ENCODE measurements at places on chromosomes 6 and 20.
A peak's percentile ranks its signal among the peaks of the same experiment; 100 is the strongest.

GRCh38 chr6:131950767-131951575 is at the start of gene CCN2:
Gene CCN2 (minus strand): TSS chr6:131951372. CDS start chr6:131951172, 200 bp downstream.
- DNase-seq, result no peak

DNA sequence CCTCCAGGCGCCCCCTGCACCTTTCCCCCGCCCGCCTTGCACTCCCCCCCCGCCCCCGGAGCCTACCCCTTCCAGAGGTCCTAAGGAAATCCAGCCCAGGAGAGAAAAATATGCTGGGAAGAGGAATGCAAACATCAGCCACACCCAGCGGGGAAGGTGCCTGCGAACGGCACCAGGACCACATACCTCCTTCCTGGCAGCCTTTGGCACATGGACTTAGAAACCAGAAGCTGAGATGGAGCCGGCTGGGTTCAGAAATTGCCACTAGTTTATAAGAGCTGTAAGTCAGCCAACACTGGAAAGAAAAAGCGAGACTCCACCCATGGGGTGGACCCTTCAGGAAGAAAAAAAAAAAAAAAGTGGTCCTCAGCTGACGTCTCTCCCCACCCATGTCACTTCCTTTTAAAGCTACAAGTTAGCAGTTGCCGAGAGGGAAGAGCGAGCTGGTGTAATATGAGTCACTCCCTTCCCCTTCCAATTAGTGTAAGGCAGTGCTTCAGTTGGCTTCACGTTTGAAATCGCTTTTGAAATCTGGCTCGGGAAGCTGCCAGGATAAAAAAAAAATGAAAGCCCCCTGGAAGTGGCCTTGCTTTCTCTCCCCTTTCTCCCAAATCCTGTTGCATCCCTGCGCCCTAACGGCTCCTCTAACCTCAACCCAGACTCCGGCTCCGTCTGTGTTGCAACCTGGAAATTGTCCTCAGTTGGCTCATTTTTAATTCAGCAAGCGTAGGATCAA is at the start of gene AGPAT4:
Gene AGPAT4, minus strand, starts transcription at position 310 of the 736 bp plus-strand sequence. CDS start 41,848 bp downstream, outside the sequence.
- DNase-seq, result peak; percentile 22

GRCh38 chr6:157575436-157576145 is 194.6 kb downstream of the ZDHHC14 start:
- no peak for DNase-seq

DNA sequence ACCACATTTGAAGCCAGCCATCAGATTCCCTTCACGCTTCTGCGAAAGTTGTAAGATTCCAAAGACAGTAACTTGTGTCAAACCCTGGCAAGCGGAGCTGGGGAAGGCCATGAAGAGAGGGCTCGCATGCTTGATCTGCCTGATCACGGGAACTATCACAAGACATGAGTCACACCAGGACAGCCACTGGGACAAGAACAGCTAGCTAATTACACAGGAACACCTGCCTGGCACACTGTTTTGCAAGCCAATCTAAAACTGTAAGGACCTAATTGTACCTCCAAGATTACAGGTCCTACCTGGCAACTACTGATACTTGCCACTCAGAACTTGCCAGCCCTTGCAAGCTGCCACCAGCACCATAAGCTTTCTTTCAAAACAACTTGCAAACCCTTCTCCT is 289.3 kb downstream of the KIF16B start:
- DNase-seq, result no peak

DNA sequence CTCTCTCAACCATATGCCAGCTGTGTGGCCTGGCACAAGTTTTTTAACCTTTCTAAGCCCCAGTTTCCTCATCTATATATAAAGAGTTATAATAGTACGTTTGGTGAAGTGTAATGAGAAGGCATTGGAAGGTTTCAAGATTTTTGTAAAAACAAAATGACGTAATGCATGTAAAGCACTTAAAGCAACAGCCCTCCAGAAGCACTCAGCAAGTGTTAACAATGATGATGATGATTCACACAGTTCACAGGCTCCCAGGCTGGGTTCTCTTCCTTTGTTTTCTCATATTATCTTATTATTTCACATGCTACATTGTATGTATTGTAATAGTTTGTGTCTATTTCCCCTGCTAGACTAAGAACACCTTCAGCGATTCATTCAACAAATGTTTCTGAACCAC is 6.2 kb downstream of the CEP250 start:
- no peak for DNase-seq

DNA sequence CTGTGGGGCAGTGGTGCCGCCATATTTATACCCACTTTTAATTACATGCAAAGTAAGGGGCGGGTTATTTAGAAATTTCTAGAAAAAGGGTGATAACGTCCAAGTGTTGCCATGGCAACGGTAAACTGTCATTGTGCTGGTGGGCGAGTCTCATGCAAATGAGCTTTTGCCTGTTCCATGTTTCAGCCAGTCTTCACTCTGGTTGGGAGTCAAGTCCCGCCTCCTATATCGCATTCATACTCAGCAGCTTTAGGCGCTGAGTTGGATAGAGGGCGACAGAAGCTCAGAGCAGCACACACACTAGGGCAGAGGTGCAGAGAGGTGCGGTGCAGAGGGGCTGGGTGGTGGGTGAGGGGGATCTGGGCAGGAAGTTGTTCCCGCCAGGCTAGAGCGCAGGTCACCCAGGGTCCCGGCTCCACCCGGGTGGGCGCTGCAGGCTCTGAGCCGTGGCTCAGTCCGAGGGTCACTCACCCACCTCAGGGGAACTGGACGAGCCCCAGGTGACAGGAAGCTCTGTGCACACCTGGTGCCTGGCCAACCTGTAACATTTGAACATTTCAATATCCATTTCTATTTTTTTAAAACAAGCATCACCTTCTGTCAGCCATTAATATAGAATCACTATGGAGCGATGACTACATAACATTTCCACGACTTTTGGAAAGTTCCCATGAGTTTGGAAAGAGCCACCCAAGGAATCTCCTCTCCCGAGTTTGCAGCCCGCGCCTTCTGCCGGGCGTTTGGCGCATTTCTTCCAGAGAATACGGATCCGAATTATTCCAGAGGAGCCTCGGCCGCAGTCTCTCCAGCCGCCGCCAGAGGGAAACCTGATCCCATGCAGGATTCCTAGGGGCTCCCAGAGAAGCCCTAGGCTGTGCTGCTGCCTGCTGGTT is 89.1 kb upstream of the PHACTR3 start:
- DNase-seq, result no peak

GRCh38 chr6:69680302-69680701 is 116.5 kb downstream of the LMBRD1 start:
- no peak for DNase-seq

GRCh38 chr6:146316175-146316495 is 227.5 kb upstream of the RAB32 start:
- DNase-seq, result no peak

DNA sequence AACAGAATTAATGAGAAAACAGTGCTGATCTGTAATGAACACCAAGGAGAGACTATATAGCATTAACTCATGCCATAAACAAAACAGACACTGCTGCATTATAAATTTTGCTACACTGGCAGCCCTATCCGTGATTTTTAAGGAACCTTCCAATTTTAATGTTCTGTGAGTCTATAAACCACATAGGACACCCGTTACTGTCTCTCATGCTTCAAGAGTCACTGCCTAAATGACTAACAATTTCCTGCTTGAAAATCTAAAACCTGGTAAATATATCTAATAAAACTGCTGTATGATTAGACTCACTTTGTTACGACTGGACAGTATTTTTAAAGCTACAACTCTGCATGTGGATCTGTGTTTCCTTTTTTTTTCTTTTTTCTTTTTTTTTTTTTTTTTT is 8.7 kb downstream of the CHD6 start:
- no peak for DNase-seq

- DNase-seq, result no peak
Observed at GRCh38 chr20:19047040-19047950, 165.1 kb upstream of the SLC24A3 start.

GRCh38 chr6:35318196-35319171 is 20.9 kb downstream of the DEF6 start:
- DNase-seq, result no peak

DNA sequence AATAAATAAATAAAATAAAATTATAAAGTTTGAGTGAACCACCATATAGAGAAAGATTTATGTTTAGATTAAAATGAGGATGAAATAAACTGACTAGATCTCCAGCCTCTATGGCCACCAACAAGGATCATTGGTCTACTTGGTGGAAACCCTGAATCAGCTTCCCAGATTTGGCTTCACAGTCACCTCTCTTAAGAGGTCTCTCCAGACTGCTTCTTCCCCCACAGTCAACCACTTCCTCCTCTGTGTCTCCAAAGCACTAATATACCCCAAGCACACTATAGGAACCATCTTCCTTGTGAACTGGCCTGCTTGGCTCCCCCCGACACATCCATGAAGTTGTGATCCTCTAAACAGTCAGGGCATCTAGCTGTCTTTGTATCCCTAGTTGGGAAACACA is 529.6 kb upstream of the RNF217 start:
- DNase-seq, result no peak

GRCh38 chr6:35244551-35244950 is 15.0 kb upstream of the ZNF76 start:
- DNase-seq, result no peak

DNA sequence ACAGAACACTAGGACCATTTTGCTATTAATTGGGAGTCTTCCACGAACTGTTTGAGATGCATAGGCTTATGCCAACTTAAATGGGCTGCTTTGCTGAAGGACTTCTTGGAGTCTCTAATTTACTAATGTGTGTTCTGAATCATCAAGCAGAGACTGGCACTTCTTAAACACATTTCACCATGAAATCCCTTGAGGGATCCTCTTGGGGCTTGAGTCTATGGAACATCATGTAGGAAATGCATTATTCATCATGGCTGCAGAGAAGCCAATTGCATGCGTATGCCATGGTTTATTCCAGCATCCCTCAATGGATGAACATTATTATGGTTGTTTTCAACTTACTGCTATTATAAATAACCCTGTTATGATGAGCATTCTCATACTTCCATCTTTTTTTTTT is 73.4 kb downstream of the FGD2 start:
- DNase-seq, result no peak

DNA sequence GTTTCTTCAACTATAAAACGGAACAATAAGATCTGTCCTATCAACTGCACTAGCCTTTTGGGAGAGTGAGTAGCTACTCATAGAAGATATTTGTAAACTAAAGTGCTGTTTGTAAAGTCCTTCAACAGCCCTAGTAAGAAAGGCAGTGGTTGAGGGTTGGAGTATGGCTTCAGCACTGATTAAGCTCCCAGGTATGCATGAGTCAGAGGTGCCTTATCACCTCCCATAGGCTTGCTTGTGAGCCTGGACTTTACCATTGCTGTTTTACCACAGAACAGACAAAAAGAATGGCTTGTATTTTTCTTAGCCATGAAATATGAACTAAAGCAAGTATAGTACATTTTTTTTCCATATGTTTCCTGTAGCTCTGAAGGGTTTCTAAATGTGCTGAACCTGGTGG is 44.1 kb downstream of the SAMD3 start:
- DNase-seq, result no peak

- DNase-seq, result no peak
Observed at GRCh38 chr6:107152638-107153430, 37.5 kb upstream of the BEND3 start.

GRCh38 chr20:34985461-34986310 is 30.0 kb downstream of the MYH7B start:
- DNase-seq, result no peak

DNA sequence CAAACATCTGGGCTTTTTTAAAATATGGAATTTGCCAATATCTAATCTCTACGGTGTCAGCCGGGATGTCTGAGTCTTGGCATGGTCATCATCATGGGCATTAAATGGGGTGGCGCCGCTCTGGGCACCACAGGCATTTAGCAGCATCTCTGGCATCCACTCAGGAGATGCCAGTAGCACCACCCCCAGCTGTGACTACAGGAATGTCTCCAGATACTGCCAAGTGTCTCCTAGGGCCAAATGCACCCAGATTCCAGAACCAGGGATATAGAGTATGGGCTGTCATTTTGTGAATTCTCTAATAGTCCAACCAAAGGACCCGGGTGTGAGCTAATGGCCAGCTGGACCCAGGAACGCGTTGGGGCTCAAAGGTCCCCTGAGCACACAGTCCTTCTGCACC is 361.0 kb downstream of the TAF4 start:
- no peak for DNase-seq

GRCh38 chr6:37619641-37620040 is 78.0 kb downstream of the MDGA1 start:
- no peak for DNase-seq

DNA sequence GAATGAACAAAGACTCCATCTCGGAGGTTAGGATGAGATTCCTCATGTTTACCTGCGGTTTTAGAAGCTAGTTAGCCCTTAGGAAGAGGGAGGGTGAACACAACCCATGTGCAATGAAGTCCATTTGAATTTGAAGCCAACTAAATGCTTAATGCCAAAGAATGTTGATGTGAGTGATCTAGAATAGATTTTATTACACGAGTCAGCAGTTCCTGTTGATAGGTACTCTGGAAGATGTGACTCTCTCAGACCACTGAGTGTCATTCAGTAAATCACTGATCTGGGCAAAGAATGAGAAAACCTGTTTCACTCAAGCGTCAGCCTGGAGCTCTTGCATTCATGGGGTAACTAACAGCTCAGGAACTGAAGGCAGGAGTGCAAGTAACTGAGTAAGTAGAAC is 106.3 kb downstream of the TBC1D7 start:
- no peak for DNase-seq

GRCh38 chr20:54058420-54059139 is 11.8 kb downstream of the BCAS1 start:
- DNase-seq, result no peak

DNA sequence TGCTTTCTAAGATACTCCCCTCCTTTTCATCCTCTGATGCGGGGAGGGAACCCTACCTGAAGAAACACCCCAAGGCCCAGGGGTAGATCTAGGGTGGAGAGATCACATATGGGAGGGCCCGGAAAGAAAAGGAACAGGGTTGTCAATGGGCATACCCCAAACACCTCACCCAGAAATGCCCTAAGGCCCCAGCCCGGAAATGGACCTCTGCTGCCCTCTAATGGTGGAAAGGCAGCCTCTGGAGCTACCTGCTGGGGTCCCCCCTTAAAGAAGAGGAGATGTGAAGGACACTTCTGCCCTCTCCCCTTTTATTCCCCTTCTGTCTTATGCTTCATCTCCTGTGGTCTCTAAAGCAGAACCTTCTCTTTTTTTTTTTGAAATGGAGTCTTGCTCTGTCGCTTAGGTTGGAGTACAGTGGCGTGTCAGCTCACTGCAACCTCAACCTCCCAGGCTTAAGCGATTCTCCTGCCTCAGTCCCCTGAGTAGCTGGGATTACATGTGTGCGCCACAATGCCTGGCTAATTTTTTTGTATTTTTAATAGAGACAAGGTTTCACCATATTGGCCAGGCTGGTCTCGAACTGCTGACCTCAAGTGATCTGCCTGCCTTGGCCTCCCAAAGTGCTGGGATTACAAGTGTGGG is 458 bp upstream of the ARMC12 start:
- DNase-seq, result peak; percentile 70

- DNase-seq, result no peak
Observed at GRCh38 chr6:154861825-154862224, 128.6 kb downstream of the SCAF8 start.

DNA sequence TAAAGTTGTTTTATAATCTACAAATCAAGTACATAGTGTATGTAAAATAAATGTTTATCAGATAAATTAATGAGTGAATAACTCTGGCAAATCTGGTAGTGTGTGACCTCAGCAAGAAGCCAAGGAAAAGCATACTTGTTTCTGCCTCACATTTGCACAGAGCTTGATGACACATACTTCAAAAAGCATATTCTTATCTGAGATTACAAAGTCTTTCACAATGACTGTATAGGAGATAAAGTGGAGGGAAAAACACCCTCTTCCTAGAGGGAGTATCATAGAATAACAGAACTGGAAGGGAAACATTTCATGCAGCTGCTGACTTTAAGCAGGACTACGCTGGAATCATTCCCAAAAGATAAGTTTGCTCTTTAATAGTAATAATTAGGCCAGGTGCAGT is 28.1 kb upstream of the AKAP7 start:
- DNase-seq, result no peak

GRCh38 chr6:23410439-23410838 is 715.6 kb upstream of the NRSN1 start:
- no peak for DNase-seq
